Mesendoderm (in vitro differentiated cells): ENCODE measurements at places on chromosomes 11 and 22.

DNA sequence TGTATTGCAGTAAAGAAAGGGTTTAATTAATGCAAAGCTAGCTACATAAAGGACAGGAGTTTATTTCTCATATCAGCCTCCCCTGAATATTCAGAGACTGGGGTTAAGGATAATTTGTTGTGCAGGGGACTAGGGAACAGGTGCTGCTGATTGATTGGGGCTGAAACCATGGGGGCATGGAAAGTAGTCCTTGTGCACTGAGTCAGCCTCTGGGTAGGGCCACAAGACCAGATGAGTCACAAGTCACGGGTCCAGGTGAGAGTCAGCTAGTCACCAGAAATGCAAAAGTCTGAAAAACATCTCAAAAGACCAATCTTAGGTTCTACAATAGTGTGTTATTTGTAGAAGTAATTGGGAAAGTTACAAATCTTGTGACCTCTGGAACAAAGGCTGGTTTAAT, 32.9 kb upstream of the SYT13 start:
- no peak for DNase-seq

DNA sequence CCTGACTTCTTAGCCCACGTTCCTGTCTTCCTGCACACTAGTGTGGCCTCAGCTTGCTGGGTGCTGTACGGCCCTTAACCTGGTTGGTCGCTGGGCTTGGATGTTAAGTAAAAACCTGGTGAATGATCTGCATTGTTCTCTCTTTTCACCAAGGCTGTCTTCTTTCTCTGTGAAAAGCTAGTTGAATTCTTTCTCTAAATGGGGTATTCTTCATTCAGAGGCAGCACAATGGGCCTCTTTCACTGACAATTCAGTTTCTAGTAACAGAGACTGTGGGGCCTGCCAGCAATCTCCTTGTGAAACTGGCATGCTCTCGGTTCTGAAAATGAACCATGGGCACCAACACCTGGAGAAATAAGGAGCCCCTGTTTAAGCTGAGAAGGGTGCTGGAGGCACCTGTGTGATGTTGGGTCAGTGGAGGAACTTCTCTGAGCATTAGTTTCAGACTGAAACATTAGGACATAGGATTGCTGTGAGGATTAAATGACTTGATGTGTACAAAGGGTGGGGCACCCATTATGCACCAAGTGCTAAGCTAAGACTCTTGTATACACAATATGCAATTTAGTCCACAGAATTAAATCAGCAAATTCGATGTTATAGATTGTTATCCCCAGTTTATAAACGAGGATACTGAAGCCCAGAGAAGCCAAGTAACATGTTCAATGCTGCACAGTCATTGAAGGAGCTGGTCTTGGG, 33.1 kb upstream of the ELF5 start:
- no peak for DNase-seq

DNA sequence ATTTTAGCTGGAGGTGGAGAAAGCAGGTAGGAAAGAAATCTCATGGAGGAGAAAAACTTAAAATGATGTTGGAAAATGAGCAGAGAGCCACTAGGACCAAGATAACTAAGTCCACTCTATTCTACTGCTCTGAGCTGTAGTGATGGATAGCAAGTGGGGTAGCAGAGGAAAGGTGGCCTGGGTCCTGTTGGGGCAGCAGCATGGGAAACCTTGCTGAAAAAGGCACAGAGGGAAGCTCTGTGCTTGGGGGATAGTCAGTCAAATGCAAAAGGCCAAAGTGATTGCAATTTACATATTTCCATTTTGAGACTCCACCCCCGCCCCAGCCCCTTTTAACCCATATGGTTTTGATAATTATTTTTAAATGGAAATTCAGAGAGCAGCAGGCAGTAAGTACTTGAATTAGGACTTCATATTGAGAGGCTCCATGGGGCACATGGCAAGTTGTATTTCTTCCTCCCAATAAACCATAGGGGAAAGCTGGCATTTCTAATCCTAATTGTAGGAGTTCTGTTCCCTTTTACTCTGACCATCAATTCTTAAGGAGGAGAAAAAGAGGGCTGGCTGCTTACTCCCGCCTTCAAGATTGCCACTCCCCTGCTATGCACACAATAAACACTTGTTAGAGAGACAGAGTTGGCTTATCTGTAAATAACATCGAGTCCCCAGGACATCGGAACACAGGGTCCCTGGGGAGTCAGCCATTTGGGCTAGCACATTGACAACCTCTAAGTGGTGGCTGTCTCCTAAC, 1341.5 kb upstream of the TENM4 start:
- peak; percentile 78 for DNase-seq

GRCh38 chr22:45435544-45436139, 22.1 kb downstream of the RIBC2 start:
- peak; percentile 93 for DNase-seq

DNA sequence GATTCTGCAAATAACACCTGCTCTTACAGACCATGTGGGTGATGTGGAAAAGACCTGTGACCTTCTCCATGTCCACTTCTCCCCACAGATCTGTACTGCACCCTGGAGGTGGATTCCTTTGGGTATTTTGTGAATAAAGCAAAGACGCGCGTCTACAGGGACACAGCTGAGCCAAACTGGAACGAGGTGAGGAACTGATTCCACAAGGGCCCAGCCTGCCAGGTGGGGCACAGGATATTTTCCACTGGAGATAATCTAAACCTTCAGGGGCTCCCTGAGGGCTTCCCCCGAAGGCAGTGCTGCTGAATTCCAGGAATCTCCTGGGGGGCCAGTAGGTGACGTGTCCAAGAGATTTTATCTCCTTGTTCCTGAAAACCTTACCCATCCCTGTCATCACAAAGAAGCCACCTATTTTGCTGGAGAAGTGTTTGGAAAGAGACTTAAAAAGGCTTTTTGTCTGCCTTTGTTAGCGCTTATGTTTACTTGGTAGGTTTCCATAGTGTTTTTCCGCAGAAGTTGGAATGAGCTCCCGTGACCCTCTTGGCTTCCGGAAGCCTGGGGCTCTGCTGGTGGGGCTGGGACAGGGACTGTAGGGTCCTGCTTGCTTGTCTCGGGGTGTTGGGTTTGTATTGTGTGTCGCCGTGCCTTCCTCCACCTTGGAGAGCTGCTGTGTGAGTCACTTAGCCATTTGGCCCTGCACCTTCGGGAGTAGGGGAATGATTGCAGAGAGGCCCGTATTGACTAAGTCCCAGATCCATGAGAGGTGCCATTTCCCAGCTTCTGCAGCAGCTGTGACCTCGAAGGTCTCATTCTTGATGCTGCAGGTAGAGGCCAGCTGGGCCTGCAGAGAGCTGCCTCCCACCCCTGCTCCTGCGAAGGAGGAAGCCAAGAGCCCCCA, 112.4 kb downstream of the BCR start:
- no peak for DNase-seq

- no peak for DNase-seq
Observed at GRCh38 chr11:60280412-60280811, at the start of gene MS4A4A. Gene MS4A4A, plus strand, starts transcription at chr11:60280666. Its CDS starts 10 bp downstream, at chr11:60280676.

DNA sequence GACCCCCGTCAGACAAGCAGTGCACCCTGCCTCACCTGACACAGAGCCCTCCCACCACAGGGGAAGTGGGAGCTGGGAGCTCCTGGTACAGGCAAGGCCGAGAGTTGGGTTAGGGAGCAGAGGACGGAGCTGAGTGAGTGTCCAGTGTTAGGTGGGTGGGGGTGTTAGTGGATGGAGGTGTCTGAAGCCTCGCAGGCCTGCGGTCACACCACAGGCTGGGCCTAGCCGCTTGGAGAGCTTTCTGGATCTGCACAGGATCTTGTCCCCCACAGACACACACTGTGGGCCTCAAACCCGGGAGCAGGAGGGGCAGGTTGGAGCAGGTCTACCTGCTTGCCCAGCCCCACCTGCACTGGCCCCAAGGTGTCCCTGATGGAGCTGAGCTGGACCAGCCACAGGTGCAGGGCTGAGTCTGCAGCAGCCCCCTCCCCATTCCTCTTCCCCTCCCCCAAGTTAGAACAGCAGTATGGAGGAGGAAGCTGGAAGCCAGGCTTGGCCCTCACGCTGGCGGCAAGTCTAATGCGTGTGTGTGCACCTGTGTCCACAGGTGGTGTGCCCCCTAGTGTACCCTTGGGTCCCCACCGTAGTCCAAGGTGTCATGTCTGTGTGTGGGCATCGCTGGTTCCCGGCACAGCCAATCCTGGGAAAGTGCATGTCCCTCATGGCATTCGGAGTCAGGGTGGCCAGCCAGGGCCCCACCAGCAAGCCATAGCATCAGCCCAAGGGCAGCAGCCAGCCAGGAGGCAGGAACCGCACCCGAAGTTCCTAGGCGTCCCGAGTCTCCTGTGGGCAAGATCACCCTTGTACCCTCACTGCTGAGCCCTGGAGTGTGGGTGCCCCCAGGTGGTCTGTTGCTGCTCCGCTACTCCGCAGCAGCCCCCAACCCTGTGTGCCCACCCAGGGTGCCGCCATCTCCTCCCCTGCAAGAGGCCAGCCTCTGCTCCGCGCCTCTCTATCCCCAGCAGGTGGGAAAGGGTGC, 2.0 kb upstream of the GATD1 start:
- no peak for DNase-seq

- DNase-seq: no peak
Observed at GRCh38 chr22:21669026-21669425, 3.2 kb downstream of the PPIL2 start.

GRCh38 chr11:94088906-94089305, 39.7 kb upstream of the PANX1 start:
- DNase-seq: no peak

- no peak for DNase-seq
Observed at GRCh38 chr11:11605821-11606450, 15.9 kb downstream of the GALNT18 start.

- DNase-seq: no peak
Observed at GRCh38 chr11:115325523-115325922, 178.7 kb downstream of the CADM1 start.

DNA sequence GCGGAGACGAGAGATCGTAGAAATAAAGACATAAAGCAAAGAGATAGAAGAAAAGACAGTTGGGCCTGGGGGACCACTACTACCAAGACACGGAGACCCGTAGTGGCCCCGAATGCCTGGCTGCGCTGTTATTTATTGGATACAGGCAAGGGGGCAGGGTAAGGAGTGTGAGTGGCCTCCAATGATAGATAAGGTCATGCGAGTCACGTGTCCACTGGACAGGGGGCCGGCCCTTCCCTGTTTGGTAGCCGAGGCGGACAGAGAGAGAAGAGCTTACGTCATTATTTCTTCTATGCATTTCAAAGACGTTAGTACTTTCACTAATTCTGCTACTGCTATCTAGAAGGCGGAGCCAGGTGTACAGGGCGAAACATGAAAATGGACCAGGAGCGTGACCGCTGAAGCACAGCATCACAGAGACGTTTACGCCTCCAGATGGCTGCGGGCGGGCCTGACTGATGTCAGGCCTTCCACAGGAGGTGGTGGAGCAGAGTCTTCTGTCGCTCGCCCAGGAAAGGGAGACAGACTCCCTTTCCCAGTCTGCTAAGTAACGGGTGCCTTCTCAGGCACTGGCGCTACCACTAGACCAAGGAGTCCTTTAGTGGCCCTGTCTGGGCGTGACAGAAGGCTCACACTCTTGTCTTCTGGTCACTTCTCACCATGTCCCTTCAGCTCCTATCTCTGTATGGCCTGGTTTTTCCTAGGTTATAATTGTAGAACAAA, 24.8 kb downstream of the PPP6R2 start:
- peak; percentile 34 for DNase-seq
